Natural killer cell (primary cell): ENCODE measurements at places on chromosomes 1 and 21. TPM values are rescaled to one million over a fixed set of nuclear protein-coding genes. Genes with fewer than 3 reads are reported as not detected.

DNA sequence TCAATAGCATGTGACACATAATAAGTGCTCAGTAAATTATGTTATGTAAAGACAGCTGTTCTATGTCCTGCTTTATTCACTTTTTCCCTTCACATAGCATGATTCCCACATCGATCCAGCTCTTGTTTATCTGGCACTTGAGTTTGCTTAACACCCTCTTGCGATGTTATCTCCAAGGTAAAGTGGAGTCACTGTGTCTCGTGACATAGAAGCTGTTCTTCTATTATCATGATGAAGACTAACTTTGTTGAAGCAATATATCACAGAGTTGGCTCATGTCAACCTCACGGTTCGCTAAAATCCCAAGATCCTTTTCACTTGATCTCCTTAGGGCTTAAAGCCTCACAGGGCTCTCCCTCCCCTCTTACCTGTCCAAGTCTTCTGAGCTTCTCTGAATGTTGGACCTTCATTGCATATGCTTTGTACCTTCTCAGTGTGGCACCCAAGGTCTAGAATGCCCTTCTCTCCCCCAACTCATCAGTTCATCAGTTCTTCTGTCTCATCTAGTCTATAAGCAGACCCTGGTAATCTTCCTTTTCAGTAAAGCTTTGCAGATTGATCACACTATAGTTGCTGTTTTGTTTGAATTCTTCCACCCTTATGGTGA lies 38.0 kb downstream of the PLXNA2 start:
- no peak for DNase-seq

- DNase-seq: no peak
Observed at GRCh38 chr1:18747671-18748070, 111.8 kb downstream of the TAS1R2 start.

- no peak for DNase-seq
Observed at GRCh38 chr1:178266619-178267066, 172.7 kb downstream of the RASAL2 start.

DNA sequence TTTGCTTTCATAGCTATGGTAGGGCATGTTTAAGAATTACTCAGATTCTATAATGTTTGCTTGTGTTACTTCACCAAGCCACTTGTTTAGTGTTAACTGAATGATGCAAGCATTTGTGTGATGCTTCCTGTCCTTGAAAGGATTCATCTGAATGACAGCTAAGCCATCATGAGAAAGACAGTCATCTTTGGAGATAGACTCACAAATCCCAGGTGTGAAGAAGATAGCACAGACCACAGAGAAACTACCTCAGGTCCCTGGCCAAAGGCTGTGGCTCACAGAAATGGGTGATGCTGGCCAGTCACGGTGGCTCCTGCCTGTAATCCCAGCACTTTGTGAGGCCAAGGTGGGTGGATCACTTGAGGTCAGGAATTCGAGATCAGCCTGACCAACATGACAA lies 321.4 kb downstream of the DPYD start:
- no peak for DNase-seq

GRCh38 chr1:233998891-233999290 lies 94.4 kb downstream of the SLC35F3 start:
- no peak for DNase-seq

GRCh38 chr1:52343979-52344378 lies 22.0 kb downstream of the CC2D1B start:
- no peak for DNase-seq

HMCN1 gene
- 0.39 TPM for total RNA-seq

- no peak for DNase-seq
Observed at GRCh38 chr1:9315411-9316079, 22.9 kb downstream of the SPSB1 start.

DNA sequence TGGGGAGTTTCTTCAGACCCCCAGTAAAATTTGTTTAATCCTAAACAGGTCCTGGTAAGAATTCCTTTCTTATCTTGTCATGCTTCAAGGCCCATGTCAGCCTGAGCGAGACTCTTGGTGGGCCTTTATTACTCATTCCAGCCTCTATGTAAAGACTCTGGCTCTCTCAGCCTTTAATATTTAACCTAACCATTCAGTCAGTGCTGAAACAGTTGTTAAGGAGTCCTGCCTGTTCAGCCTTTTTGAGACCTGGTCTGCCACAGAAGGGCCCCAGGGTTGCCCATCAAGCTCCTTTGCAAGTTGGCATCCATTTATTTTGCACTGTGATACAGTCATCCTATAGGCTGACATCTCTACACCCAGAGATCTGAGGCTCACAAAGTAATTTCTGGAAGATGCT lies 107.7 kb upstream of the VANGL1 start:
- DNase-seq: no peak

GRCh38 chr1:81213279-81213678 lies 587.5 kb upstream of the ADGRL2 start:
- DNase-seq: no peak

GRCh38 chr1:48405400-48405799 lies 66.6 kb downstream of the SPATA6 start:
- DNase-seq: no peak

- no peak for DNase-seq
Observed at GRCh38 chr1:50620680-50621329, 197.6 kb upstream of the DMRTA2 start.

DNA sequence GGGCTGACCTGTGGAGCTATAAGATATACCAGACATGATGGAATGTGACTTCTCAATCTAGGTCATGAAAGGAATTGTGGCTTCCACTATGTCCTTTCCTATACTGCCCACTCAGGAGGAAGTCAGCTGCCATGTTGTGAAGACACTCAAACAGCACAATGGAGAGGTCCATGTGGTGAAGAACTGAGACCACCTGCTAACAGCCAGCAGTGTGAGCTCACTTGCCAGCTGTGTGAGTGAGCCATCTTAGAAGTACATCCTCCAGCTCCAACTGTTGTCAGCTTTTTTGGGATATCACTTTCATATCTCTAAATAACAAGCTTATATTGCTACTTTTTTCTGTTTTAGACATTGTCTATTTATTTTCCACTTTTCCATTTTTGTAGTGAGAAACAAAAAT lies 29.7 kb downstream of the OLFML3 start:
- DNase-seq: no peak

GRCh38 chr21:43658769-43659135 lies 536 bp downstream of the HSF2BP start:
- no peak for DNase-seq

S100A3 gene
- total RNA-seq: not detected

GRCh38 chr1:113981962-113982931 lies 3.0 kb downstream of the OLFML3 start:
- no peak for DNase-seq

DNA sequence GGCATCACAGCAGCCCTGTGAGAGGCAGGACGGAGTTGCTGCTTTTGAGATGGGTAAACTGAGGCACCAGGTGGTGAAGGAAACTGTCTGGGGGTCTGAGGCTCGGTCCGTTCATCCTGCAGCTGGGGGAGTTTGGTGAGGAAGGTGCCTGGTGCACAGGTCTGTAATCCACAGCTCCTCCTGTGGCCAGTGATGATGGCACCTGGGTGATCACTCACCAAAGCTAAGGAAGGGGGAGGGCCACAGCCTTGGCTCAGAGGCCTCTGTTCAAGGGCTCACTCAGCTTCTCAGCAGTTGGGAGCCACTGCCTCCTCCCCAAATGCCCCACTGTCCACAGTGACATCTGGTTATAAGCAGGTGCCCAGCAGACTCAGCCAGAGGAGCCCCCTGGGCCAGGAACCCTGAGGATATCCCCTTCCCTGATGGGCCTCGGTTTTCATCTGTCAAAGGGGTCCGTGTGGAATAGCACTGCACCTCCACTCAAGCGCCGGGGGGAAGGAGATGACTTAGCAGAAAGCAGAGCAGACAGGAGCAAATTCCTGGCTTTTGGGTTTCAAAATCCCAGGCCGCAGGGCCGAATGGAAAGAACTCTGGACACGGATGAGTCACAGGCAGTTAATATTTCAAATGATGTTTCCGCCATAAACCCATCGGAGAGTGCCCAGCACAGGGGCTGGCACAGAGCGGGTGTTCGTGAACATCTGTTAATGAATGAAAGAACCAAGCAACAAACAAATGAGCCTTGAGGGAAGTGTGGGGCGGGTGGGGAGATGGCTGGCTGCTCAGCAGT lies 82.8 kb downstream of the DMRTB1 start:
- DNase-seq: no peak

- DNase-seq: no peak
Observed at GRCh38 chr21:46517361-46517760, 58.7 kb downstream of the DIP2A start.

- DNase-seq: no peak
Observed at GRCh38 chr1:184764483-184764882, 9.8 kb upstream of the EDEM3 start.

DNA sequence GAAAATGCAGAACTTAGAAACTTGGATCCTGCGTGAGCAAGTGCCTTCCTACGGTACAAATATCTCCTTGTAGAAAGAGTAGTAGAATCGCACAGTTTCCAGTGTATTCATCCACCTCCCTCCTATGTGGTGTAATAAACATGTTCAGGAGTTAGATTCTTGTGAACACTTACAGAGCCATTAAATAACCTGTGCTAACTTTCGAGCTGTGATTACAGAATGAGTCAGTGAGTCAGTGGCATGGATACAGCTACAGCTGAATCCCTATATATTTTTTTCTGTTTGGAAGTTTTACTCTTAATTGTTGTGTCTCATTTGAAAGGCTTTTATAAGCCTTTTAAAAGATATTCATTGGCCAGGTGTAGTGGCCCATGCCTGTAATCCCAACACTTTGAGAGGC lies 148.7 kb downstream of the EDEM3 start:
- DNase-seq: no peak

- peak; percentile 43 for DNase-seq
Observed at GRCh38 chr1:30191154-30191702, 532.2 kb downstream of the MATN1 start.

TRABD2B gene
- not detected for total RNA-seq

C1orf159 gene
- 25.1 TPM for total RNA-seq

GRCh38 chr1:71785450-71785849 lies 496.9 kb downstream of the NEGR1 start:
- no peak for DNase-seq

GRCh38 chr1:94327001-94327690 lies 89.8 kb upstream of the ARHGAP29 start:
- no peak for DNase-seq

KIF2C gene
- 0.59 TPM for total RNA-seq
